ENCODE measurements at places on chromosomes 5 and 9. TPM values are rescaled to one million over a fixed set of nuclear protein-coding genes. Genes with fewer than 3 reads are reported as not detected.

The IRX1 gene
- total RNA-seq: not detected

The STPG3 gene
- not detected for total RNA-seq

The ARSI gene
- total RNA-seq: 100 TPM

The FCN1 gene
- not detected for total RNA-seq

The MYO10 gene
- total RNA-seq: not detected

The TMEM252 gene
- not detected for total RNA-seq

The PCDHB12 gene
- total RNA-seq: not detected

The ITGA1 gene
- total RNA-seq: not detected
